ENCODE measurements at places on chromosomes 4 and X. TPM values are rescaled to one million over a fixed set of nuclear protein-coding genes. Genes with fewer than 3 reads are reported as not detected.

TLR2 gene
- total RNA-seq, result 11.3 TPM

HPSE gene
- total RNA-seq, result 0.48 TPM

PRICKLE3 gene
- 7.2 TPM for total RNA-seq

F11 gene
- total RNA-seq, result not detected

MAGEA11 gene
- 23.4 TPM for total RNA-seq

GRCh38 chrX:38768079-38768478 lies 33.2 kb upstream of the MID1IP1 start:
- peak; percentile 39 for DNase-seq

DNA sequence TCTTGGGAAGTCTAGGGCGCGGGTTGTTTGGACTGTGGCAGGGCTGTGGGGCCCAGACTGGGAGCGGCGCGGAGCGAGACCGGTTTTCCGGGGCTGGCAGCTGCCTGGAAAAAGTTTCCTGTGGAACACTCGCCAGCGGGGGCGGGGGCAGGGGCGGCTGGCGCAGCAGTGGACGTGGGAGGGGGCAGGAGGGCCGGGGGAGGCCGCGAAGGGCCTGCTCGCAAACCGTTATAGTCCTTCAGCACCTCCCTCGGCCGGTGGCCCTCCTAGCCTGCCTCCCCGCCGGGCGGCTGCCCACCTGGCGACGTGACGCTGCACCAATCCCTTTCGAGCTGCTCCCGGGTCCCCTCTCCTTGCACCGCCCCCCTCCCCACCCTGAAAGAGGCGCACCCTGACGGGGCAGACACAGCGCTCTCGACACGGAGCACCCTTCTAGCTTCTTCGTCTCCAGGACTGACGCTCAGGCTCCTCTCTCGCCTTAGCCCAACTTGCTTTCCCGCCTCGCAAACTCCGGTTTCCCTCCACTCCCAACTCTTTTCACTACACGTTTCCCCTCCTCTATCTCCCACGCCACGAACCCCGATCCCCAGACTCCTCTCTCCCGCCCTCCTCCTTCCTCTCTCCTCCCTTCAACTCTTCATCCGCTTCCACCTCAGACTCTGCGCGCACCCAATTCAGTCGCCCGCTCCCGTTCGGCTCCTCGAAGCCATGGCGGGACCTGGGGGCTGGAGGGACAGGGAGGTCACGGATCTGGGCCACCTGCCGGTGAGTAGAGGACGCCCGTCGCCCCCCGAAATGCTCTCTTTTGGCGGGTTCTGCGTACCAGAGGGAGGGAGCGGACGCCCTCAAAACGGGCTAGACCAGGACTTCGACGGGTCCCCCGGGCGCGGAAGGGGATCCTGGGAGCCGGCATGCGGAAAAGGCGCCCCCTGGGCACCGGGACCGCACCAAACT lies at the start of gene NRK:
Gene NRK (plus strand): TSS at position 402 of the 954 bp plus-strand sequence. CDS start 307 bp downstream, at position 709.
- no peak for DNase-seq

GRCh38 chr4:43113196-43113595 lies 220.7 kb downstream of the GRXCR1 start:
- DNase-seq, result no peak

- DNase-seq, result peak; percentile 75
Measured at GRCh38 chrX:17563515-17563914, 173.8 kb upstream of the SCML1 start.

GRCh38 chr4:143185253-143186107 lies 763 bp downstream of the USP38 start:
- peak; percentile 2 for DNase-seq

DNA sequence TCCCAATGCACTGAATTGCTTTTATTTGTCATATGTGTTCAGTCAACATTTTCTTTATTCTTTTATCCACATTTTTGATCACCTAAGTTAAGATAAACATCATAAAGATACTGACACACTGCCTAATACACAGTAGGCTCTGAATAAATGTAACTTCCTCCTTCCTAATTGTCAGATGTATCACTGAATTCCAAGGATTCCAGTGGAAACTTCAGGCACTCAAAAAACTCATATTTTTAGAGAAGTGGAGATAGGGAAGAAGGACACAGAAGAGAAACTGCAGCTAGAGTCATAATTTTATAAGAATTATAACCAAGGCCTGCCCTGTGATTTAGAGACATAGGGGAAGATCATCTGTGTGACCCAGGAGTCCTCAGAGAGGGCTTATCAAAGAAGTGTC lies 753.3 kb downstream of the ADGRL3 start:
- DNase-seq, result no peak

DNA sequence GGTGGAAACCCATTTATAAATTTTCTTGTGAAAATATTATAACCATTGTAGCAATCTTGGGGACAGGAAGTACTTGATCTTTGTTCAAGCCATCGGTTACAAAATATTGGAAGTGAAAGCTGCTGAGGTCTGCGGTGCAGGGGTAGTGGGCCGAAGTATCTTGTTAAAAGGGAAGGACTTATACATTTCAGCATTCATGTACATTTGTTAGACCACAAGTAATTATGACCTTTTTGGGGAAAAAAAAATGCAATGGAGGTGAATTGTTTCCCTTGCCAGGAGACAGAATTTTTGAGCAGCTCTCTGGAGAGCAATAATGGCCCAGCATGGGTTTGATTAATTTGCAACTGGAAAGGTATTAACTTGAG lies 121.3 kb downstream of the EGF start:
- no peak for DNase-seq

DNA sequence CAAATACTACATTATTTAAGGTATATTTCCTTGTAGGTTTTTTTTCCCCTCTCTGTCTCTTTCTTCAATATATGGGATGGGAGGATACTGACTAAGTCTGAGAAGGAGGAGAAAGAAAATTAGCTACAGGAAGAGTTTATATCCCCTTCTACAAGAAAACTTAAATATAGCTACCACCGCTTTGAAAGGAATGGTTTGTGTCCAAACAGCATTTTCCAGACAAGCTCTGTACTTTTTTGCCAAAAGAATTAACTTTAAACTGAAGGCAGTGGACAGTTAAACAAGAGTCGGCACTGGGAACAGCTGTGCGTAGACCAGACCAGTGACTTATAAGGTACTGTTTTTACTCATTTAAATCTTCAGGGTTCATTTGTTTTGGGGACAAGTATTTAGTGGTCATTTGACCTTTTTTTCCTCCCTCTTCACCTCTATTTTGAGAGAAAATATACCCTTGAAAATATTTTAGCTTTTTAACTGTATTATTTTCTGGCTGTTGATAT lies 303.7 kb downstream of the ARHGAP24 start:
- peak; percentile 39 for DNase-seq

Measured in RPMI7951 (cell line).